ENCODE measurements at places on chromosomes 3 and 15. TPM values are rescaled to one million over a fixed set of nuclear protein-coding genes. Genes with fewer than 3 reads are reported as not detected.

The CFAP20DC gene
- 6.1 TPM for total RNA-seq

The KCNAB1 gene
- 1.1 TPM for total RNA-seq

The CDHR4 gene
- 0.17 TPM for total RNA-seq

The TMIE gene
- total RNA-seq, result 0.57 TPM

The DAZL gene
- 4.3 TPM for total RNA-seq

The SLC28A2 gene
- not detected for total RNA-seq

The SLC38A3 gene
- 0.90 TPM for total RNA-seq

The LRTM1 gene
- total RNA-seq, result not detected

The MAP1A gene
- total RNA-seq, result 1.1 TPM

- peaks cover 4% of the 10 kb centered on the region for H3K4me1 ChIP-seq
- no peak overlapping the region for H3K4me3 ChIP-seq
- H3K27ac ChIP-seq, result no peak overlapping the region
- no peak for DNase-seq
These were observed 68.7 kb upstream of the RNF7 start for GRCh38 chr3:141669434-141669833.

DNA sequence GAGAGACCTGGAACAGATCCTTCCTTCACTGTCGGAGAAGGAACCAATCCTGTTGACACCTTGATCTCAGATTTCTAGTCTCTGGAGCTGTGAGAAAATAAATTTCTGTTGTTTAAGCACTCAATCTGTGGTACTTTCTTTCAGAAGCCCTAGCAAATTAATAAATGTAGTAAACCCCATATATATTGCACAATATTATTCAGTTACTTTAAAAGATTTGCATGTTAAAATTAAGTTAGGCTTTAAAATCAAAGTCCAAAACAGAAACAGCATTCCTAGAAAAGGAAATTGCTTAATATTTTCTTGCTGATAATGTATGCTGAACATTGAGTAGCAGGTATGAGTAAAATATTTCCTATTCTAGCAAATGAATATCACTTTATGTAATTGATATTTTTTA, 113.2 kb downstream of the LEKR1 start:
- H3K27ac ChIP-seq, result no peak overlapping the region
- H3K4me1 ChIP-seq, result no peaks in the 10 kb centered on the region
- no peak overlapping the region for H3K4me3 ChIP-seq
- DNase-seq, result no peak

- no peaks in the 10 kb centered on the region for H3K27me3 ChIP-seq
- H3K4me3 ChIP-seq, result no peak overlapping the region
- no peak overlapping the region for H3K27ac ChIP-seq
- no peaks in the 10 kb centered on the region for H3K4me1 ChIP-seq
These were observed 16.4 kb upstream of the ZNF609 start for GRCh38 chr15:64443747-64444621.

DNA sequence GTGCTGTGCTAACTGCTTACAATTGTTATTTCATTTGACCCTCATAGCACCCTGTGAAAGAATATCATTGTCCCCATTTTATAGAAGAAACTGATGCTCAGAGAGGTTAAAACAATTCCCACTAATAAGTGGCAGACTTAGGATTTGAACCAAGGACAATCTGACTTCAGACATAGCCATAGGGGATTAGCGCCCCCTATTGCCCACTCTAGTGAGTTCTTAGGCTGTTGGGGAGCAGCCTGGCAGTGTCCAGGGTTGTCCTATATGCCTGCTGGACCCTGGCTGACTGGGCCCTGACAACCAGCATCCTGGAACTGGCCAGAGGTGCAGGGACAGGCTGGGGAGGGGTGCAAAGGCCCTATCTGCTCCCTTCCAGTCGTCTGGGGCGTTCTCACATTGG, 15.4 kb downstream of the DPH3 start:
- peak; percentile 74 for DNase-seq
- H3K27me3 ChIP-seq, result no peaks in the 10 kb centered on the region
- no peak overlapping the region for H3K27ac ChIP-seq
- H3K36me3 ChIP-seq, result no peaks in the 10 kb centered on the region
- H3K4me3 ChIP-seq, result no peak overlapping the region

GRCh38 chr3:123949641-123950040, 11.4 kb downstream of the CCDC14 start:
- H3K4me1 ChIP-seq, result no peaks in the 10 kb centered on the region
- no peak overlapping the region for H3K4me3 ChIP-seq
- H3K27me3 ChIP-seq, result no peaks in the 10 kb centered on the region
- peaks cover 52% of the 10 kb centered on the region for H3K36me3 ChIP-seq

DNA sequence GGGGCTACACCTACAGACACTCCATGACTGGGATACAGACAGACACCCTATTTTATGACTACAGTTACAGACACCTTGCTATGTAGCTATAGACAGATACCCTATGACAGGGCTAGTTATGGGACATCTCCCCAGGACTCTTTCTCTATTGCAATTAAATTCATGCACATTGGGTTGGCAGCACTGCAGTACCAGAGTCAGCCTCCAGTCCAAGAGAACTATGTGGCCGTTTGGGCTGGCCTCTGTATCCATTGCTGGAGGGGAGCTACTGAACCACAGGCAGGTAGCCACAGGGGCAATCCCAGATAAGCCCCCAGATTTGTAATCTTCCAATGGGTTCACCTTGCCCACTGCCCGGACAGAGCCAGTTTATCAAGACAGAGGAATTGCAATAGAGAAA, 108.4 kb upstream of the SPATA16 start:
- DNase-seq, result no peak
- no peak overlapping the region for H3K27ac ChIP-seq
- H3K27me3 ChIP-seq, result peaks cover 18% of the 10 kb centered on the region
- peaks cover 7% of the 10 kb centered on the region for H3K36me3 ChIP-seq
- H3K4me1 ChIP-seq, result peaks cover 34% of the 10 kb centered on the region

GRCh38 chr3:121836064-121836463, 1.1 kb downstream of the EAF2 start:
- H3K27me3 ChIP-seq, result peaks cover 19% of the 10 kb centered on the region
- peak overlapping the region; percentile 95 for H3K4me3 ChIP-seq
- H3K4me1 ChIP-seq, result peaks cover 19% of the 10 kb centered on the region
- H3K36me3 ChIP-seq, result peaks cover 8% of the 10 kb centered on the region
- H3K27ac ChIP-seq, result no peak overlapping the region

GRCh38 chr3:101252945-101253344, 67.4 kb downstream of the IMPG2 start:
- DNase-seq, result no peak
- peaks cover 18% of the 10 kb centered on the region for H3K27me3 ChIP-seq
- peaks cover 25% of the 10 kb centered on the region for H3K4me1 ChIP-seq
- no peak overlapping the region for H3K4me3 ChIP-seq

DNA sequence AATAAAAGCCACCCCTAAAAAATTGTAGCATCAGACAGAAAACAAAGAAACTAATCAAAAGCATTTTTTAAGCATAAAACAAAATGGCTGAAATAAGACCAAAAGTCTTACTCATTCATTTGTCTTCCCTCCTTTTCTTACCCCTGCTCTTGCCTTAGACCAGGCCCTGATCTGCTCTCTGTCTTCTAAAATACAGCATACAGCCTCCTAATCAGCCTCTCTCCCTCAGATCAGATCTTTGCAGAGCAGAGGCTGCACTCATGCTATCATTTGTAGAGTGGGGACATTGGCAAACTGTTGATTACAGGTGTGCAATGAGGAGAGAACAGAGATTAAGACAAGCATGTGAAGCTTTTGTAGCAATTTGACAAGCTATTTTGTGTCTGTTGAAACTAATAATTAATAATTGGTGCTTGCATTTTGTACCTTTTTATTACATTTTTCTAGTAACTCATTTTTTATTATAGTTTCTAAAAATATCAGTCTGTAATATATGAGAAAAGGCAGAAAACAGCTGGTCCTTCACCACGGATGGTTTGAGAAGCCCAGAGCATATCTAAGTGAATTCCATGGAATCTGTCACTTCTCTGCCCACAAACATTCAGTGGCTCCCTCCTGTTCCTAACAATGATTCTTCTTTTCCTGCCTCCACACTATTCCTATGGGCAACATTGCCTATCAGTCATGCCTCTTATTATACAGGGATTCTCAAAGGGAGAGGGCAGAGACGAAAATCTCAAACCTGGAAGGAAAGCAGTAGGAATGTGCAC, 286.2 kb upstream of the STT3B start:
- no peaks in the 10 kb centered on the region for H3K27me3 ChIP-seq
- H3K27ac ChIP-seq, result no peak overlapping the region
- peaks cover 17% of the 10 kb centered on the region for H3K4me1 ChIP-seq
- H3K4me3 ChIP-seq, result no peak overlapping the region

GRCh38 chr15:68924866-68925560, 5.3 kb upstream of the SPESP1 start:
- peak; percentile 88 for DNase-seq
- peaks cover 5% of the 10 kb centered on the region for H3K4me1 ChIP-seq
- H3K36me3 ChIP-seq, result peaks cover 4% of the 10 kb centered on the region
- H3K27ac ChIP-seq, result peak overlapping the region; percentile 1
- H3K4me3 ChIP-seq, result no peak overlapping the region
- H3K27me3 ChIP-seq, result peaks cover 8% of the 10 kb centered on the region

DNA sequence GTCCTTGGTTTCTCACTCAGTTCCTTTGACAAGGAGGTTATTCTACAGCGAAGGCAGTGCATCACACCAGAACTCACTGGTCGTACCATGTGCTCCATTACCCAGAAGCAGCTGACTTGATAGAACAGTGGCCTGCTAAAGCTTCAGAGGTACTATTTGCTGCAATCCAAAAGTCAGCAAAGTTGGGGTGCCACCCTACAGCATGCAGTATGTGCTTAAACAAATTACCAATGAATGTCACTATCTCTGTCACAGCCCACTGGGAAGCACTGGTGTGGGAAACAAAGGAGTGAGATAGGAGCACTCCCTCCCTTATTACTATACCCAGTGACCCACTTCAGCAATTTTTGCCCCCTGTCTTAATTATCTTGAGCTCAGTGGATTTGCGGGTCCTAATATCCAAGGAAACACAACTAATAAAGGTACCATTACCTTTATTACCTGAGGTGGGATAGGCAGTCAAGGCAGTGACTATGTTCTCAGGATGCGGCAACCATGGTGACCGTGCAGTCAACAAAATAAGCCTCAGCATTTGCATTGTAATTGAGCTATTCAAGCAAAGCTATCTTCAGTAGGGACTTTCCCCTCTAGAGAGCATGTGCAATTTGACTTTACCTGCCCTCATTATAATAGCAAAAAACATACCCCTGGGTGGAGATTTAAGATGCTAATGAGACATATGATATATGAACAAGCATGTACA, 199.4 kb downstream of the OCA2 start:
- no peaks in the 10 kb centered on the region for H3K27me3 ChIP-seq
- H3K36me3 ChIP-seq, result peaks cover 26% of the 10 kb centered on the region
- no peak for DNase-seq
- no peak overlapping the region for H3K27ac ChIP-seq
- peaks cover 11% of the 10 kb centered on the region for H3K4me1 ChIP-seq

- no peaks in the 10 kb centered on the region for H3K36me3 ChIP-seq
- no peak overlapping the region for H3K4me3 ChIP-seq
- peaks cover 24% of the 10 kb centered on the region for H3K4me1 ChIP-seq
- H3K27ac ChIP-seq, result no peak overlapping the region
- no peaks in the 10 kb centered on the region for H3K27me3 ChIP-seq
These were observed 56.0 kb upstream of the SPTSSB start for GRCh38 chr3:161427347-161427746.

DNA sequence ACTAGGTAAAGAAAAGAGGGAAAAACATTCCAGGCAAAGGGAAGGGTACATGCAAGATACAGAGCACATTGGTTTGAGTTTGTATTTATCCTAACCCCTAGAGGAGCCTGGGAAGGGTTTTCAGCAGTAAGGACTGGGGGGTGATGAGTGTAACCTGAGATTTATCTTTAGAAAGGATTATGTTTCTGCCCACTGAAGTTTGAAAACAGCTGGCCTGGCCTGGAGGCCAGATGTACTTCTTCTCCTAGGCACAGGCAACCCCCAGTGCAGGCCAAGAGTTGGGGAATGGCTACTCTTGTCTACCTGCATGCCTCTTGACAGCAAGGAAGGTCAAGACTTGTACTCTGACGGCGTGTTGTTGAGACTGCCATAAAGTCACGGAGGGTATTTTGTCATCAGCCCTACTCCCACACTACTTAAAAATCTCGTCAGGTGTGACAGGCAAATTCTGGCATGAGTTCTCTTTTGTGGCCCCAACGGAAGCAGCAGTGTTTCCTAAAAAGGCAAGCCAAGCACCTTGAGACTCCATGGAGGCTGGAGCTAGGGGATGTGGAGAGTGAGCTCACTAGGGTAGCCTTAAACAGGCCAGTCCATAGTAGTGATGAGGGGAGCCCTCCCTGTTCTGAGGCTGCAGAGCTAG, 241.5 kb upstream of the WNT5A start:
- no peaks in the 10 kb centered on the region for H3K27me3 ChIP-seq
- H3K4me1 ChIP-seq, result peaks cover 37% of the 10 kb centered on the region
- H3K36me3 ChIP-seq, result no peaks in the 10 kb centered on the region

GRCh38 chr15:77461486-77461885, 40.8 kb downstream of the HMG20A start:
- H3K4me1 ChIP-seq, result peaks cover 16% of the 10 kb centered on the region
- no peaks in the 10 kb centered on the region for H3K27me3 ChIP-seq
- no peak overlapping the region for H3K4me3 ChIP-seq
- no peak for DNase-seq

GRCh38 chr3:8762607-8763377, 6.6 kb downstream of the OXTR start:
- H3K36me3 ChIP-seq, result no peaks in the 10 kb centered on the region
- no peak for DNase-seq
- no peak overlapping the region for H3K27ac ChIP-seq

DNA sequence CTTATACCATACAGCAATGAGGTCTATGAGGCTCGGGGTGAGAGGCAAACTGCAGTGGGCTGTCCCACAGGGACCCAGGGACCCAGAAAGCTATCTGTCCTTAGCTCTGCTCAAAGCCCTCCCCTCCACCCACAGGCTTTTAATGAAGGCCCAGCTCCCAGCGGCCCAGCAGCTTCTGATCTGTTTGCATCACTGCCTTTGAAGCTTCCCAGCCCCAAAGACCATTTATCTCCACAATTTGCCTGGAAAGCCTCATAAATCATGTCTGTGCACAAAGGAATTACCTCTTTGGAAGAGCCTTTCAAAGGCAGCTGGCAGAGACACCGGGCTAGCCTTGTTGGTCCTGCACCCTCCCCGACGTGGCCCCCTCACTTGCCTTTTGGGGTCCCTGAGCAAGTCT, 123.9 kb downstream of the RAB11A start:
- no peak overlapping the region for H3K27ac ChIP-seq
- no peaks in the 10 kb centered on the region for H3K36me3 ChIP-seq
- no peak overlapping the region for H3K4me3 ChIP-seq
- H3K4me1 ChIP-seq, result peaks cover 28% of the 10 kb centered on the region

Measured in WTC11 (cell line).